ENCODE measurements at places on chromosomes 7 and 10.

DNA sequence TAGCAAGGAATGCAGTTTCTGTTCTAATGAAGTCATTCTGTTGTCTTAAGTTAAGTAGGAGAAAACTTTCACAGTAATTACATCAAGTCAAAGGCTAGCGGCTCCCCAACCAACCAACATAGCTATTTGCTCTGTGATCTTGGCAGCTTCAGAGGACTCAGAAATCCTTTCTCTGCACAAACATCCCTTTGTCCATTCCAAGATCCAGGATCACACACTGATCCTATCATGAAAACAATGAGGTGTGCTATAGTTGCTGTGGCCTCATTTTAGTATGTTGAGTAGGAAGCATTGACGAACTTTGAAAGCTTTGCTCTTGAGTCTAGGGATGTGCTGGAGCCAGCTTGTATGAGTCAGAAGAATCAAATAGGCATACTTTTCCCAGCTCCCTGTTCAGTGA lies 218.2 kb upstream of the PRSS58 start:
- no peak for DNase-seq

DNA sequence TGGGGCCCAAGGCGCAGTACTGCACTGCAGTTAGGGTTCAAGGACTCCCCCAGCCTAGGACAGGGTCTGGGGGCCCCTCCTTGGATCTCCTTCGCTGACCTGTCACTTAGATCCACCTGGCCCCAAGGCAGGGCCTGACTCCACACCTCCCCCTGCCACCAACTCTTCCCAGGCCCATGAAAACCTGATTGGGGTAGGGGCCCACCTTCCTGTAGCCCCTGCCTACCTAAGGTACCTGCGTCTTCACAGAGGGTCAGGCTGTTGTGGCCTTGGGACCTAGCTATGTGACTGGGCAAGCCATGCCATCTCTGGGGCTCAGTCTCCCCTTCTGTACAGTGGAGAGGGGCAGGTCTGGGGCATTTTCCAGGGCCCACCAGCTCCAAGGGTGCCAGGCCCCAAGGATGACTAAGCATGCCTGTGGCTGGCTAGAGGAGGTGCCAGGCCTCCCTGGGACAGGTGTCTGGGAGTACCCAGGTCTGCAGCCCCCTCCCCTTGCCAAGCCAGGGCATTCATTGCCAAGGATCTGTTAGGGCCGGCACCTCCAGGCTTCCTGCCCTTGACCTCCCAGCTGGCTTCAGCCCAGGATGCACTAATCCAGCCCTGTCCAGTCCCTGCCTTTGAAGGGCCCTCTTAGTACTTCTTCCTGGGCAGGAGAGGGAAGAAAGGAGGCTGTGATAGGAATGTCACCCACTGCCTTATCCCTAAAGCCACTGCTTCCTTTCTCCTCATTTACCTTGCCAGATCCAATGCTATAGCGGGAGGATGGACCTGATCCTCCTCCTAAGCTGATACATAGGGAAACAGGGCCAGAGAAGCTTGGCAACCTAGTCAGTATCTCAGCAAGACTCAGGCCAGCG lies 1.3 kb downstream of the LIMK1 start:
- peak; percentile 59 for DNase-seq

- no peak for DNase-seq
Measured at GRCh38 chr7:105916603-105917002, 40.2 kb upstream of the ATXN7L1 start.

DNA sequence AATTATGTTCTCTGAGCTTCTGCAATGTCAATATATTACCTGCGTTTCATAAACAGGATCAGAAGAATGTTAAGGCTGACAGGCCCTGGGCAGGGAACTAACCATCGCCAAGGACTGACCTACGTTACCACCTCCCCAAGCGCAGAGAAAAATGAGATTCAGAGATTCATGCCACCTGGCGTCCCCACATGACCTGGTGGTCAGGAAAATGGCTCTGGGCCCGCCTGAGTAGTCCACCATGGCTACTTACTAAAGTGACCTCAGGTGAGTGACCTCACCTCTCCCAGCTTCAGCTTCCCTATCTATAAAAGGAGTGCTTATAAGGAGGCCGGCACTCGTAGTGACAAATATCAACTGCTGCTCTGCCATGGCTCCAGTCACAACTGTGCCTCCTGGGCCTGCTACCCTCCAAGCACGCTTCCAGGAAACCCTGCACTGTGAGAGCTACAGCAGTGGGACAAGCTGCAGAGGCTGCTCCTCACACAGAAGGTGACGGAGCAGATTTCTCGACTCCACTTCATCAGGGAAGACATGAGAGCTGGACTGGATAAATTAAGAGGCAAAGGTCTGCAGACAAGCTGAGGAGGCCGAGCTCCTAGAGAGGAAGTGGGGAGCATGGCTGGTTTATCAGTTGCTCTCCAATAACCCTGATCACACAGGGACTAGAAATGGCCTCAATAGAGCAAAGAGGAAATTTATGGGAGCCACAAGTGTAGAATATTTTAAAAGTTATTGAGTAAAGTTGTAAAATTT lies 103.0 kb downstream of the RNF216 start:
- no peak for DNase-seq

DNA sequence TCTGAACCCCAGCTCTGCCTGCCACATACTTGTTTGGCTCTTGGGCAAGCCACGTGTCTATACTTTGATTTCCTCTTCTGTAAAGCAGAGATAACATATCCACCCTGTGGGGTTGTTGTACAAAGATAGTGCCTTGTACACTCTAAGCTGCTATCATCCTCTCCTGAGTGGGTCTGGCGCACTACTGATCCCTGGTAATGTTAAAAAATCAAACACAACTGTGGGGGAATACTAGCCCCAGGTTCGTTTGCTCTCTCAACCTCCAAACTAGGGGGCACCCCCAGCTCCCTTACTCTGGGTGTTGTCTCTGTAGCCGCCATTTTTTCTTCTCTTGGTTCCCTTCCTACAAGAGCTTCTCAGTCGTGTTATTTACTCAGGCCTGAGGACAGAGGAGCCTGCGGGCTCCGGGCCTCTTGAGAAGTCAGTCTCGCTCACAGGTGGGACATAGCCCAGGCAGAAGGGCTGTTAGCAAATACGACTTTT lies 1.0 kb downstream of the POLM start:
- no peak for DNase-seq

DNA sequence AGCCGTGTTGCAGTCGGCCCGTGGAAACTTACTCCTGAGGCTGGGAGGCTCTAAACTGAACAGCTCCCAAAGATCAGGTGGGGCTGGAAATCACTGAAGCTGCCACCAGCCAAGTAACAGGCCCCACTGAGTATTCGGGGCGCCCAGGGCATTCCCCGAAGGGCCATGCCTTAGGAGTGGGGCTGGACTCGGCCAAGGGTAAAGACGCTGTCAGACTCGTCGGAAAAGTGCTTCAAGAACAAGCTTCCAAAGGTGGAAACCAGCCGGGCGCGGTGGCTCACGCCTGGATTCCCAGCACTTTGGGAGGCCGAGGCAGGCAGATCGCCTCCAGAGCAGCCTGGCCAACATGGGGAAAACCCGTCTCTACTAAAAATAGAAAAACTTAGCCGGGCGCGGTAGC lies 102.8 kb downstream of the GALNT11 start:
- DNase-seq = no peak

DNA sequence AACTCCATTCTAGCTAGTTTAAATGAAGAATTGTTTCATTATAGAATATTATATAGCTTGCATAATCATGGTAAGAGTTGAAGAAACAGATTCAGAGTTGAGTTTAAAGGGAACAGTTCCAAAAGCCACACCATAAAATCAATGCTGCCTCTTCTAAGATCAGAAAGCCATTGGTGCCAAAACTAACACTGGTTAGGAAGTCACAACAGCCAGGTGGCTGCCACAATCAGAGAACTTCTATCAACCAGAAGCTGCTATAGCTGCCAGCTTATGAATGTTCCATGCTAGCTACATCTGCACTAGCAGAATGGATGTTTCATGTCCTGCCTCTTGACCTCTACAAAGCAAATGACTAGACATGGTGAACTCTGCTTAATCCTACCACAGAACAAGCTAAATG lies 583.1 kb upstream of the LRRN3 start:
- DNase-seq = no peak

- DNase-seq = no peak
Measured at GRCh38 chr10:23521735-23522134, 82.9 kb downstream of the OTUD1 start.

GRCh38 chr7:27693794-27694193 lies 31.1 kb upstream of the HIBADH start:
- no peak for DNase-seq

GRCh38 chr7:98877692-98878364 lies 504 bp upstream of the TRRAP start:
- no peak for DNase-seq

DNA sequence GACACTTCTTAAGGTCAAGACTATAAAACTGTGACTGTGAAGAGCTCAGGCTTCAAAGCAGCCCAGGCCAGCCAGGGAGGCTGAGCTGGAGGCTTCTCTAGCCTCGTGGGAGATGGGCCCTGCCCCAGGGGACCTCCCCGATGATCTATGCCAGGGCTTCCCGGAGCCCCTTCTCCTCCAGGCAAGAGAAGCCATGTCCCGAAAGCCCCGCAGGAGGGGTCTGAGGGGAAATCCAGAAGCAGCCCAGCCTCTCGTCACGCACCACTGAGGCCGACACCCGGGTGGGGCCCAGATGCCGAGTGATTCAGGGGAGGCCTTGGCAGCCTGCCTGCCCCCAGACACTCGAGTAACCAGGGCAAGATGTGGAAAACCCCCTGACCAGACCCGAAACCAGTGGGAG lies 63.7 kb downstream of the PROSER2 start:
- DNase-seq = peak; percentile 67

- peak; percentile 2 for DNase-seq
Measured at GRCh38 chr7:137820156-137820555, 26.6 kb downstream of the DGKI start.

GRCh38 chr7:73892003-73892999 lies 31.3 kb downstream of the TMEM270 start:
- peak; percentile 82 for DNase-seq

GRCh38 chr10:86344714-86345161 lies 21.9 kb downstream of the GRID1 start:
- no peak for DNase-seq

Measured in Daoy (cell line).